ENCODE measurements at places on chromosomes 3 and 15. TPM values are rescaled to one million over a fixed set of nuclear protein-coding genes. Genes with fewer than 3 reads are reported as not detected.
A peak's percentile ranks its signal among the peaks of the same experiment; 100 is the strongest.

DNA sequence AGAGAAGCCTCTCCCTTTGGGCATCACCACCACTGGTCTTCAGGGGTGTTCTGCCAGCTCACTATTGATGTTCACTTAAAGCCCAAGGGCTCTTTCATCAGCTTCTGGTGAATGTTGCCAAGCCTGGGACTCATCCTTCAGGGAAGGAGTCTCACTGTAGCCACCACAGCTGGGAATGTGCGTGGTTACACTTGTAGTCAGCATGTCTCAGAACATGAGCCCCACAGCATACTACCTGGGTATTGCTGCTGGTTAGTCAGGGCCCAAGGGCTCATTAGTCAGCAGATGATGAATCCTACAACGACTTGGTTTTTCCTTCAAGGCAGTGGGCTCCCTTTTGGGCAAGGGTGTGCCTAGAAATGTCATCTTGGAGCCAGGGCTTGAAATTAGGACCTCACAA lies 412.9 kb downstream of the VGLL3 start:
- H3K4me1 ChIP-seq: no peaks in the 10 kb centered on the region
- no peaks in the 10 kb centered on the region for H3K27me3 ChIP-seq
- no peaks in the 10 kb centered on the region for H3K36me3 ChIP-seq
- no peak overlapping the region for H3K4me3 ChIP-seq

CGNL1 gene
- total RNA-seq: 3.2 TPM

DNA sequence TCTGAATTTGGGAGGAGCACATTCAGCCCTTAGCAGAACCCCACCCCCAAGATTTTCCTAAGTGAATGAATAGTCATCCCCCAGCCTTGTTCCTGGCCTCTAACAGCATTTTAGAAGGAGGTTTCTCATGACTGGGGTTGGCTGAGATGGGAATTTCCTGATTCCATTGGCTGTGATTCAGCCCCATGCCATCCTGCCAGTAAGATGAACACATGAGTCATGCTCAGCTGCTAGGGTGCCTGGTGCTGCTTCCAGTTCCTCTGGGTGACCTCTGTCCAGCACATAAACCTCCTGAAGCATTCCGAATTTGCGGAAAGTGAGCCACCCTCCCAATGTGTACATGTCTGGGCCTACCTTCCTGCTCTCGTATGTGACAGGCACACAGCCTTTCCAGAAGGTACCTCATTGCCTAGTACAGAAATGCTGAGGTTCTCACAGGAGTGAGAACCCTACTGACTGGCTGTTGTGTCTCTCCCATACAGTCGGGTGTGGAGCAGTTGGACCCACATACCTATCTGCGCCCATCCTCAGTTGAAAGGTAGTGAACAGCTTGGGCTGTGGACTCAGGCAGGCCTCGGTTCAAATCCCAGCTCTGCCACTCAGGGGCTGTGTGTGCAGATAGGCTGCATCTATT lies 91.7 kb downstream of the APBA2 start:
- peak overlapping the region; percentile 57 for H3K27ac ChIP-seq
- no peaks in the 10 kb centered on the region for H3K27me3 ChIP-seq
- H3K36me3 ChIP-seq: no peaks in the 10 kb centered on the region
- no peak overlapping the region for H3K4me3 ChIP-seq
- DNase-seq: peak; percentile 91
- H3K4me1 ChIP-seq: peaks cover 63% of the 10 kb centered on the region

- no peaks in the 10 kb centered on the region for H3K4me1 ChIP-seq
These were observed 38.3 kb downstream of the CNTN6 start for GRCh38 chr3:1131166-1131565.

RAB27A gene
- 13.0 TPM for total RNA-seq

DNA sequence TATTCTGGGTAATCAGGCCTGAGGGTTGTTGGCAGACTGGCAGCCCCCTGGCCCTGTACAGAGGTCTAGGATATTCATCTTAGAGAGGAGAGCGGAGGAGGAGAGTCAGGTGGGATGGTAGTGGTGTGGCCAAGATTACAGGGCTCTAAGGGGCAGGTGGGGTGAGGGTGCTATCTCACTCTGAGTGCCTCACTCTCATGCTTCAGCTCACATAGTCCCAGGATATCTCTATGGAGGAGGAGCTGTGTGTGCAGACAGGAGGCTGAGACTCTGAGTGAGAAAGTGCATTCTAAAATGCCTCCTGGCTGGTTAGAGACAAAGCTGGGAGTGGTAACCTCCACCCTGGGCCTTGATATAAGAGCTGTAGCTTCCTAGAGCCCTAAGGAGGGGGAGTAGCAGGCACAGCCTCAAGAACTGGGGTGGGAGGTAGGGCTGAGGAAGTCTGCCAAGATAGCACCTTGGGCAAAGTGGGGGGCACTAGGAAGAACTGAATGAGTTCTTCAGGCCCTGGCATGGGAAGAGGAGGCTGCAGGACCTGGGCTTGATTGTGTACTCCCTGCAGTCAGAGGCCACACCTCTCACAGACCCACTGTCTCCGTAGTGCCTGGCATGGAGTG lies 39.9 kb downstream of the CLSTN2 start:
- no peaks in the 10 kb centered on the region for H3K27me3 ChIP-seq
- DNase-seq: no peak
- H3K27ac ChIP-seq: no peak overlapping the region
- no peak overlapping the region for H3K4me3 ChIP-seq
- no peaks in the 10 kb centered on the region for H3K36me3 ChIP-seq
- H3K4me1 ChIP-seq: no peaks in the 10 kb centered on the region

All from SJSA1 (cell line).